ENCODE measurements at places on chromosomes 11 and 22.

GRCh38 chr11:65581928-65582327 lies 6.1 kb downstream of the EHBP1L1 start:
- DNase-seq: no peak

- no peak for DNase-seq
These were observed 32.6 kb upstream of the PICALM start for GRCh38 chr11:86101493-86101892.

- no peak for DNase-seq
These were observed 1.3 kb downstream of the PIK3C2A start for GRCh38 chr11:17206463-17206862.

- no peak for DNase-seq
These were observed 41.3 kb upstream of the TTC12 start for GRCh38 chr11:113272927-113273615.

- no peak for DNase-seq
These were observed 66.5 kb upstream of the GRAMD1B start for GRCh38 chr11:123363556-123363955.

- no peak for DNase-seq
These were observed 70.2 kb downstream of the RTL6 start for GRCh38 chr22:44427611-44428470.

- DNase-seq: peak; percentile 25
These were observed 32.1 kb downstream of the KCNJ4 start for GRCh38 chr22:38422611-38423511.

GRCh38 chr11:102793677-102794290 lies 4.2 kb downstream of the MMP1 start:
- no peak for DNase-seq

DNA sequence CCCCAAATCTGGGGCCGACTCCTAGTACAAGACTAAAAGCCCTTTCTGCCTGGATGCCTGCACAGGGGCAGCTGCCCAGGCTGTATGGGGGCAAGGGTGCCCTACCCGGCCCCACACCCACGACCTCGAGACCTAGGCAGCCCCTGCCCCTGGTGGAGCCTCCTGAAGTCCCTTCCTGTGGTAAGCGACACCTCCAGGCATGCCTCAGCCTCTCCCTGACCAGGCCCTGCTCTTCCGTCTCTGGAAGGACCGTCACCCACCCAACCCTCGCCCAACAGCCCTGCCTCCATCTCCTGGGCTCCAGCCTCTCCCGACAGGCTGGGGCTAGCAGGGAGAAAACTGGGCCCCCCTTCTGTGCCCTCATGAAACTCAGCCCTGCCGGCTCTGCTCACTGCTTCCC lies 22.8 kb upstream of the PPARA start:
- no peak for DNase-seq

DNA sequence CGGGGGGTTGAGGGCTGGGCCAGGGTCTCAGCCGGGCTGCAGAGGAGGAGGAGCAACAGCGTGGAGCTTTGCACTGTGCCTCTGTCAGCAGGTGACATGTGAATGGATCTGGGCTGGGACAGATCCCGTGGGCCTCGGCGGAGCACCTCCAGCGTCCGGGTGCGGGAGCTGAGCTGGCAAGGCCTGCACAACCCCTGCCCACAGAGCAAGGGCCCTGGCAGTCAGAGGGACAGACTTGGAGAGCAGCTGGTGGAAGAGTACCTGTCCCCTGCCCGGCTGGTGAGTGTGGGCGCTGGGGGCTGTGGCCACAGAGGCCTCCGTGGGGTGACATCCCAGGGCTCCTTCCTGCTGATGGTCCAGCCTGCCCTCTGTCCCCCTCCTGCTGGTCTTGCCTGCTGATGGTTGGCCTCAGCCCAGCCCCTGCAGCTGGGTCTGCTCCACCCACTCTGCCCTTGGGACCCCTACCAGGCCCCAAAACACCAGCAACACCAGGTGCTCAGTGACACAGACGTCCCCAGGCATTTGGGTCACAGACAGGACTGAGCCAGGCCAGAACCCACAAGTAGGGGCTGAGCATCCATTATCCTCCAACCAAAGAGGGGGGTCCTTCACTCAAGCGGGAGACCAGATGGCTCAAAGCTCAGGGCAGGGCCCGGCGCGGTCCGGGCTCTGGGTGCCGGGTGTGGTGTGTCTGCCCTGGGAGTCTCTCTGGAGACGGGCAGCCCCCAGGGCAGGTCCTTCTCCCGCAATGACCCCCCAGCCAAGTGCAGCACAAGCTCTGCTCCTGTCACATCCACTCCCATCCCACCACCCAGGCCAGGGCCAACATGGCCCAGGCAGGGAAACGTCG lies 3.5 kb downstream of the LRRC56 start:
- DNase-seq: no peak

All from K562 (cell line).